NCI-H1694 treated with DMSO at 0.1 percent for 48 hours (cell line): ENCODE measurements at places on chromosomes 4 and X.

- no peak for DNase-seq
These were observed 75.7 kb downstream of the ANKRD50 start for GRCh38 chr4:124636788-124637187.

DNA sequence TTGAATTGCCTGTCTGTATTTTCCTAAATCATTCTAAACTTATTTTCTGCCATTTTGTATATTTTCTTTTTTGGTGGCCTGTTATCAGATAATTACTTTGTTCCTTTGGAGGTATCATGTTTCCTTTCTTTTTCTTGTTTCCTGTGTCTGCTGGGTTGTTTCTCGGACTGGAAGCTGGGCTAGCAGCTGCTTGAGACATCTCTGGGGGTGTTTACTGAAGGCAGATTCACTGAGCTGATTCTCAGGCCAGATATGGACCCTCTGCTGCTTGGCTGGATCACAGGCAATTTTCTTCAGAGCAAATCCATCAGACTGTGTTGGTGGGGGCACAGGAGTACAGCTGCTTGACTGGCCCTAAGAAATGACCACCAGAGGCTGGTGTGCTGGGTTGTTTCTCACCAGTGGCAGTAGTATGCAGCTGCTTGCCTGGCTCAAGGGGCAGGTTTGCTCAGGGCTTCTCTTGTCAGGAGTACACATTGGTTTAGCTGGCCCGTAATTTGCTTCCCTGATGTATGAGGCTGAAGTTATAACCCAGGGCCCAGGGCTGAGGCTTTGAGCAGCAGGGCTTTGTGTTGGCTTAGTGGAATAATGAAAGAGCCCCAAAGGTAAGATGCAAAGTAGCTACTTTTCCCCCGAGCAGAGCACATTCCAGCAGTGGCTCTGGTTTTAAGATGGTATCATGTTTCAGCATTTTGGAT lies 680.6 kb downstream of the TECRL start:
- DNase-seq, result no peak

DNA sequence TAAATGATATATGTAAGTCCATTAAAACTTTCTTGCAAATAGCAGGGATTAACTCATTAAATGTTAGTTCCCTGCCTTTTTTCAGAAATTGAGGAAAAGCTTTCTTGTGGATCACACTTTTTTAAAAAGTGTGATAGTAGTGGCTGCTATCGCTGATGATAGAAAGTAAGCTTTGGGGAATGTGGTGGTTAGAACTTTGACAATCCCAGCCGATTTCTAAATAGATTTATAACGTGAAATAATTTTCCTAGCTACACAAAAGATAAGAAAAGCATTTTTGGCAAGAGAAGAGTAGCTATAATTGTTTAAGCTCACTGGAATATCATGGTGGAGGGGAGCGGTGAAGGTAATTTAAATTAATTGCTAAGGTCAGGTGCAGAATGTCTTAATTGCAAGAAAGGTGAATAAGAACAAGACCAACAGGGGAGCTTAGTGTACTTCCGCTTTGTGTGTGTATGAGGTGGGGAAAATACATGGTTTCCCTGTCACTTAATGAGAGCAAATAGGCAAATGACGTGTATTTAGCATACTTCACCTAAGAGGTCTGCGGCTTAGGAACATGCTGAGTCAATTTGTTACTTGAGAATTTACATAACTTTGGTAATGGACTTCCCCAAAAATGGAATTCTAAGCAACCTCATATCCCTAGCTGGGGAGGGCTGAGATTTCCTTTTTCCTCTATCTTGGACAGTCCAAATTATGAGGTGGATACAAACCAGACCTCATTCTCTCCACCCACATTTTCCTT lies 11.7 kb upstream of the IL21 start:
- DNase-seq, result no peak

DNA sequence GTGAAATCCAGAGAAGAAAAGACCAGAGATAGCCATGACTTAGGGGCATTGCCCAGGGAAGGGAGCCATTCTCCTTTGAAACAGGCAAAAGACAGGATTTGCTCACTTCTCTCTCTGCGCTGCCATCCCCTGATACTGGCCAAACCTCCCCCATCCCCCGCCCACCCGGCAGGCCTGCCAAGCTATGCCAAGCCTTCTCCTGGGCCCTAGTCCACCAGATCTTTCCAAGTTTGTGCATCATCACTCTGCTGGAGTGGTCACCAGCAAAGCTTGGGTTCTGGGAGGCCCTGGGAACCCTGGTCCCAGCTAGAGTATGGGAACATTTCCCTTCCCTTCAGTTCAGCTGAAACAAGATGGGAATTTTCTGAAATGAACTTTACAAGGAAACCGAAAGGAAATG lies 18.4 kb downstream of the EFNB1 start:
- no peak for DNase-seq

DNA sequence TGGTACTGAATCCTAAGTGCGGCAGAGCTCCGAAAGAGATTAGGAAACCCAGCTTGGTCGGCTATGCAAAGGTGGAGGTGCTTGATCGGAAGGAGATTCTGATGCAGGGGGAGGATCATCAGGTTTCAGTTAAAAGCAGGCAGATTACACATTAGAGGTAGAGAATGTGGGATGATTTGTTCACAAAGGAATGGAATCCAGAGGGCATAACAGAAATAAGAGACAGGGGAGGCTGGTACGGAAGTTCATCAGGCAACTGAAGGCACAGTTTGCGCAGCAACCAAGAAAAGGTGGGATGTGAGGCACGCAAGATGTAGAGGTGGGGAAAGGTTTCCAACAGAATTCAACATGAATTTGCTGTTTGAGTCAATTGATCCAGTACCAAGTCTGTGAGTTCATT lies 424 bp upstream of the ZNF330 start:
- DNase-seq, result no peak

- no peak for DNase-seq
These were observed 33.1 kb upstream of the RBPJ start for GRCh38 chr4:26287756-26288155.

- DNase-seq, result no peak
These were observed 163.1 kb upstream of the SLITRK2 start for GRCh38 chrX:145654486-145654885.
